Activated T-helper 1 cell treated with anti-CD3 and anti-CD28 coated beads, Interleukin-12 subunit alpha, Interleukin-12 subunit beta, Interleukin-2, Interleukin-4 antibody, amounts not matched to agents 30 ng/mL and 10 ng/mL and 1 ng/mL, durations not matched to agents 14 hours and 24 hours and 36 hours (primary cell): ENCODE measurements at places on chromosomes 2 and 18. TPM values are rescaled to one million over a fixed set of nuclear protein-coding genes. Genes with fewer than 3 reads are reported as not detected.
A peak's percentile ranks its signal among the peaks of the same experiment; 100 is the strongest.

DNA sequence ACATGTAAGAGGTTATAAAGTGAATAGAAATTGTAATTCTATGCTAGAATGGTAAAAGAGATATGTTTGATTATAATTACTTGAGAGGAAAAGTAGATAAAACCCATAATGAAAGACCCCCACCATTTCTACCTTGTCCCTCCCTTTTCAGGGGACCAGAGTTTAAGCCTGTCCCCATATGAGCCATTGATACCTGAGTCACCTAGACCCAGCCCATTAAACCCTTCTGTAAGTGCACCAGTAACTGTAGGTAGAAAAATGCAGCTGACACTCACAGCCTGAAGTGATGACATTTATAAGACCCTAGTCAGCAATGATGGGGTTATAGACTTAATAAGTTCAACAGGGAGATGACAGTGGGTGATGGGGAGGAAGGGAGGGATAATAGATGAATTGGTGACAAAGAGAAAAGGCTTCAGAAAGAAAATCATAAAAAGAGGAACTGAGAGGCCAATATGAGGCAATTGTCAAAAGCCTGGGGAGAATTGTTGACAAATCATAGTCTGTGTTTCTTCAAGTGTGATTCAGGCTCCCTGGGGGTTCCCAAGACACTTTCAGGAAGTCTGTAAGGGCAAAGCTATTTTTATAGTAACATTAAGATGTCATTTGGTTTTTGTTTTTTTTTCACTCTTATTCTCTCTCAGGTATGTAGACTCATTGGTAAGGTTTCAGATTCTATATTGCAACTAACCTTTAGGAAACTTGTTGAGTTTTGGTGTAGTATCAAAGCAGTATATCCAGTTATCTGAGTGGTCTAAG lies 544.2 kb downstream of the SATB2 start:
- no peaks in the 10 kb centered on the region for H3K27me3 ChIP-seq
- no peak overlapping the region for H3K4me3 ChIP-seq
- DNase-seq: no peak
- no peaks in the 10 kb centered on the region for H3K4me1 ChIP-seq
- no peak overlapping the region for H3K27ac ChIP-seq

DNA sequence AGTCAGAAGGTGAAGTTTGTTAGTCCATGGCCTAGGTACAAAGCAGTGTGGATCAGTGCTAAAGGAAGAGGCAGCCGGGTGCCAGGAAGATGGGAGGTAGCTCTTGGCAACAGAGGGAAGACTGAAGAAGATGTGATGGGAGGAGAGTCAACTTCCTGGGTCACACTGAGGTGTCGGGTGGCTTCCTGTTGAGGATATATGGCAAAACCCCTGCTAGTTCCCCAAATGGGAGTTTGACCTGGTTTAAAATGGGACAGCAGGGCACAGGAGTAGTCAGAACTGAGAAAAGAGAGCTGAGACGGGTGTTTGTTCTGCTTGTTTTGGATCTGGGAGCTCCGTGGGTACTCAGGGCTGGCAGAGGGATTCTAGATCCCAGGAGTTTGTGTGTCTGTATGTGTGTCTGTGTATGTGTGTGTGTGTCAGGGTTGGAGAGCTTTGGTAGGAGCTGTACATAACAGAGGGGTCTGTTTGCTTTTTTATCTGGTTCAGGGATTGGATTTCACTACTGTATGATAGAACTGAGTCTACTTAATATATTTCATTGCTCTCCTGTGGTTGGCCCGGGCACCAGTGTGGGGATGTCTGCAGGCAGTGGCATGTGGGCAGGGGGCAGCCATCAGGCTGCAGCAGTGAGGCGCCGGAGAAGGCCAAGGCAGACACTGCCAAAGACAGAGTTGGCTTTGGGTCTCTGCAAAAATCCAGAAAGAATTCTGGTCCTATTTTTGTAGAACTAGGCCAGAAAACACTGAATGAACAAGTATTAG lies 17.1 kb downstream of the MXD1 start:
- H3K27ac ChIP-seq: peak overlapping the region; percentile 54
- peaks cover 39% of the 10 kb centered on the region for H3K36me3 ChIP-seq

DNA sequence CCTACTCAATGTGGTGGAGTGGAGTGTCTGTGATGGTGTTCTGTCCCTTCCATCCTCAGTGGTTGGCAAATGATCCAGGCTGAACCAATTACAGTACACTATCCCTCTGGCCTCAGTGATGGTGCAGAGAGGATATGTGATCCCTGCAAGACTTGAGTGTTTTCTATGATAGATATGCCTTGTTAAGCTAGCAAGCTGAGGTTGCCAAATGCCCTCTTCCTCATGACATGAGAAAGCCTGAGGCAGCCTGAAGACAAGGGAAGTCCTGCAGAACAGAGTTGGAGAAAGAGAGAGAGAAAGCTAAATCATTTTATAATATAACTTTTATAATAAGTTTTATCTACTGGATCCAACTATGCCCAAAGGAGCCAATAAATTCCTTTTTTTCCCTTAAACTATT lies 41.6 kb upstream of the GORASP2 start:
- no peak overlapping the region for H3K27ac ChIP-seq
- no peak overlapping the region for H3K4me3 ChIP-seq
- H3K4me1 ChIP-seq: no peaks in the 10 kb centered on the region
- peaks cover 20% of the 10 kb centered on the region for H3K27me3 ChIP-seq
- no peak for DNase-seq

- H3K27me3 ChIP-seq: peaks cover 11% of the 10 kb centered on the region
- no peaks in the 10 kb centered on the region for H3K36me3 ChIP-seq
- H3K4me1 ChIP-seq: no peaks in the 10 kb centered on the region
- H3K27ac ChIP-seq: no peak overlapping the region
These were observed 373.5 kb downstream of the SUCLG1 start for GRCh38 chr2:84085562-84085961.

DNA sequence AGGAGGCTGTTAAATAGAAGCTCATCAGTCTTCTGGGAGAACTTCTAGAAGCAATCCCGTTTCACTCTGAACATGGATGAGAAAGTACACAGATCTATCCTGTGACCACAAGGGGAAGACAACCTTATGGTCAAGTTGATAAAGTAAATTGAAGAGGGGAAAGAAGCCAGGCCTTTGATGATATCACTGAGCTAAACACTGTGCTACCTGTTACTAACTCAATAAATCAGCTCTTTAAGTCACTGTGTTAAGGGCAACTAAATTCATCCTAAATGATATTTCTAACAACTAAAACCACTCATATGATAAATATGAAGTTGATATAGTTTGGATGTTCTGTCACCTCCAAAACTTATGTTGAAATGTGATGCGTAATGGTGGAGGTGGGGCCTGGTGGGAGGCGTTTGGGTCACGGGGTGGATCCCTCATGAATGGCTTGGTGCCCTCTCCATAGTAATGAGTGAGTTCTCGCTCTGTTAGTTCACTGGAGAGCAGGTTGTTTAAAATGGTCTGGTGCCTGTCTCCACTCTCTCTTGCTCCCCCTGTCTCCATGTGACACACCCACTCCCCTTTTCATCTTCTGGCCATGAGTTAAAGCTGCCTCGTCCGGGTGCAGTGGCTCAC lies 23.6 kb downstream of the OLA1 start:
- peaks cover 29% of the 10 kb centered on the region for H3K36me3 ChIP-seq
- H3K27ac ChIP-seq: no peak overlapping the region
- no peaks in the 10 kb centered on the region for H3K27me3 ChIP-seq
- no peak overlapping the region for H3K4me3 ChIP-seq
- H3K4me1 ChIP-seq: no peaks in the 10 kb centered on the region

ALLC gene
- total RNA-seq: not detected in 2 replicates

SERPINB3 gene
- total RNA-seq: not detected in 2 replicates
